Glomerular endothelial cell (primary cell): ENCODE measurements at places on chromosomes 6 and 20.
A peak's percentile ranks its signal among the peaks of the same experiment; 100 is the strongest.

GRCh38 chr20:37366743-37367142 lies 20.8 kb downstream of the SRC start:
- DNase-seq = no peak

DNA sequence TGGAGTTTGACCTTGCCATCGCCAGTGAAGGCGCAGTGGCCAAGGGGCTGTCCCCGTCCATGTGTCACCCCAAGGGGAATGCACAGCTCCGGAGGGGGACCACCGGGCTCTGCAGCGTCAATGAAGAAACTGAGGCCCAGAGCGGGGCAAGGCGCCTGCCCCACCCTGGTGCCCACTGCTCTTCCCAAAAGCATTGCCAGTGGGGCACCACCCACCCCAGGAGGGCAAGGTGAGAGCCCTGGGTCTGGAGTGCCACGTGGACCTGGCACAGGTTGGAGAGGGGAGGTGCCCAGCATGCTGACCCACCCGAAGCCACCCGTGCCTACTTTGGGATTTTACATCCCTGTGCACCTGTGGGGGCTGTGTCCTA lies 8.3 kb downstream of the NTSR1 start:
- DNase-seq = no peak

GRCh38 chr20:25309395-25310267 lies 61.7 kb downstream of the PYGB start:
- no peak for DNase-seq

DNA sequence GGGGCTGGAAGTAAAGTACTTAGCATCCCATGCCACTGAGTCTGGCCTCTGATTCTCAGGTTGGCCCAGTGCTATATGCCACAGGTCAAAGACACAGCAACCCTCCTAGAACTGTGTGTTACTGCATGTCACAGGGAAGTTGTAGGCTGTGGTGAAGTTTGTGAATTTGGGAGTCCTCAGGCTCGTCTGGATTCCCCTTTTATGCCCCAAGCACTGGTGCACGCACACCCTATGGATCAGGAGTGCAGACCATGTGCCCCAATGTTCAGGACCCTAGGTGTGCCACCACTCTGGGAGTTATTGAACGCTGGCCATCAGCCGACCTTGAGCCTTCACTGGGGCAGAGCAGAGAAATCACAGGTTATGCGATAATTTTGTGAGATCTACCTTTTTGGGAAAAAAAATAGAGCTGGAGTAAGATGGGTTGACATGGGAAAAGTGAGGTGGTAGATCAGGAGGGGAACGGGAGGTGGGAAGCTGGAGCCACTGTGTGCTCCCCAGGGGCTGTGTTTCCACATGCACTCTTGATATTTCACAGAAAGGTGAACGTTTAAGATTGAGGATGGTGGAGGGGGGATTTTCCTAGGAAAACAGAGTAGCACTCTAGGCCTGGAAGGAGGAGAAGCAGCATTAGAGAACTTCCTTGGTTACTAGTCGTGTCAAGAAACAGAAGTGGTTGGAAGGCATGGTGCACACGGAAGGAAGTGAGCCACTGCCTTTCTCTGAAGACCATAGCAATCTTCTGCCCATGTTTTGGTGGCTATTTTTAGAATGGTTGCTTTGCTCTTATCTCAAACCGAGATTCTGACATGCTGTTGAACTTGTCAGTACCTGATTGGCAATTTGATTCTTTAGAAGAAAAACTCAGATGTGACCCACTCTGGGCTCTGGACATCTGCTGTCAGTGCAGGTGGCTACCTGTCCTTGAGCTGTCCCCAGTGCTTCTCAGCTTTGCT lies 44.1 kb downstream of the DUSP22 start:
- no peak for DNase-seq

GRCh38 chr20:35828434-35828833 lies 56.6 kb downstream of the PHF20 start:
- DNase-seq = no peak

DNA sequence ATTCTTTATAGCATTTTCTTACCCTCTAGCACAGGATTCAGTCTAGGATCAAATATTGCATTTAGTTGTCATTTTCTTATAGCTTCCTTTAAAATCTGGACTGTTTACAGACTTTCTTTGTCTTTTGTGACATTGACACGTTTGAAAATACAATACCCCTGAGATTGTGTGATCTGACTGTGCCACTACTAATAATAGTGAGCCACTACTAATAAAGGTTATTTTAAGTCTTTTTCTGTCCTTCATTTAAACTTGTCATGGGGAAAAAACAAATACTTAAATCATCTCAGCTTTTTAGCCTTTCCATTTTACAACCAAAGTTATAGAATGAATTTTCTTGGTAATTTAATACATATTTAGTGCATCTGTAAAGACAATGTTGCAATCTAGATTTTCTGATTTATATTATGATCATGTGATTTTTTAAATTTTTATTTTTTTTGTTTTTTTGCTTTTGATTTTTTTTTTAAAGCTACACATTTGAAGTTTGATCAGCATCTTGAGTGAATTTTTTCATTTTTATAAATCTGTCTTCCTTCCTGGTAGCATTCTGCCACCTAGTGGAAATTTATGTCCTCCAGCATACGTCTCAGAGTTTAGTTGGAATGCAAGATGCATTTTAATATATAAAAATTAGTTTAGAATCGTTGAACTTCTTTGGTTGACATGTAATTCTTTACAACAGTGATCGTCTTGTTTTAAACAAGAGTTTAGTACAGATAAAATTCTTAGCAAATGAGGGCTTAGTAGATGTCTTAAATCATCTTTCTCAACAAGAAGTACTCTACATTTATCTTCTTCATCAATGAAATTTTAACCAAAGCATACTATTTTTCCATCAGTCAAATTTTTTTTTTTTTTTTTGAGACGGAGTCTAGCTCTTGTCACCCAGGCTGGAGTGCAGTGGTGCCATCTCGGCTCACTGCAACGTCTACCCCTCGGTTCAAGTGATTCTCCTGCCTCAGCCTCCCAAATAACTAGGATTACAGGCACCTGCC lies 119.4 kb downstream of the NCOA3 start:
- DNase-seq = peak; percentile 52

DNA sequence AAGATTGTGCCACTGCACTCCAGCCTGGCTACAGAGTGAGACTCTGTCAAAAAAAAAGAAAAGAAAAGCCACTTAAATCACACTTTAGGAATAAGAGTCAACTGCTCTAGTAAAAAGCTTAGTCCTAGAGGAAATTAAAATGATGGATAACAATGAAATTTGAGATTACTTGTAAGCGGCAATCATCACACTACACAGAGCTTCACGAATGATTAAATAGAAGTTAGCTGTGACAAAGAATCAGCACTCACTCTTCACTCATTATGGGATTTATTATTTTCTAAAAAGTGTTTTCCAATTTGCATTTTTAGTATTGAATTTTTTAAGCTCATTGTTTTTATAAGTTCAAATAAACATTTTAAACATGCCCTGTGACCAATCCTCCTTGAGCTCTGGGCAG lies 718.0 kb downstream of the UTRN start:
- no peak for DNase-seq

- DNase-seq = no peak
Observed at GRCh38 chr6:47836046-47836445, 54.2 kb downstream of the OPN5 start.

DNA sequence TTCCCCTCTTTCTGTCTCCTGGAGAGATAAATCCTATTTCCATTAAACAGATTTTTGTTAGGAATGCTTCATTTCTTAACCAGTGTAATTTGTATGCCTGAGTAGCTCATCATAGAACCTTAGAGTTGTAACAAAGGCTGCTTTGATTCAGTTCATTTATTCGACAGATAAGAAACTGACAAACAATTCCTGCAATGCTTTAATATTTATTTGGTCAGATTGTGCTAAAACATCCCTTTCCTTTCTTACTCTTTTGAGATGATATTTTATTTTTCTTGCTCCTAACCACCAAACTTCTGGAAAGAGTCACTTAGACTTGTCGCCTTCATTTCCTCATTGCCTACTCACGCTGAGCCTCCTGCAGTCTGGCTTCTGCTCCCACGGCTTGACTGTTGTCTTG lies 89.0 kb upstream of the SUPT3H start:
- no peak for DNase-seq

DNA sequence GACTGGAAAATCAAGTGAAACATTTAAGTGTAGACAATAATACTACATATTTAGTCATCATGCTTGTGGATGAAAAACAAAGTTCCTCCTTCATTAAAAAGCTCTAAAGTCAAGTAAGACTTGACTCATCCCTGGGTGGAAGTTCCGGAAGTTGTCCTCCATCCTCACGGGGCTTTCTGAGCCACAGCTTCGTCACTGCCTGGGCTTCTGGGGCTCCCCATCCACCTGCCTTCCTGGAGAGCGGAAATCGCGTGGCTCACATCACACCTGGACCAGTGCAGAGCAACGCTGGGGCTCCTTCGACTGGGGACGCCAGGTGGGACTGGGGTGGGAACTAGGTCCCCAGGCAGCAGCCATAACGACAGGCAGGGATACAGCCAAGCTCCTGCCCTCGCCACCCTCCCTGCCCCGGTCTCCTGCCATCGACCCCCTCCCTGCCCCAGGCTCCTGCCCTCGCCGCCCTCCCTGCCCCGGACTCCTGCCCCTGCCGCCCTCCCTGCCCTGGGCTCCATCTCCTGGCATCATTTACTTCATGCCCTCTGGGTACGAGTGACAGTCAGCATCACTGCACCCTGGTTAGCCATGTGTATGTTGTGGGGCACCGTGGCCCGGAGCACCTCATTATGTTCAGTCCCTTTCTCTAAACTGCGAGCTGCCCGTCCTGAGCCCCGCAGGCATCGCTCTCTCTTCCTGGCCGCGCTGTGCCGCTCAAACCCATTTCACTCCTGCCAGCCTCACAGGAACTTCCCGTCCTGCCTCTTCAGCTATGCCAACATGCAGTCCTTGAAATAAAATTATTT lies 12.9 kb downstream of the THBS2 start:
- DNase-seq = no peak

GRCh38 chr6:99364026-99364425 lies 14.6 kb upstream of the FAXC start:
- no peak for DNase-seq

DNA sequence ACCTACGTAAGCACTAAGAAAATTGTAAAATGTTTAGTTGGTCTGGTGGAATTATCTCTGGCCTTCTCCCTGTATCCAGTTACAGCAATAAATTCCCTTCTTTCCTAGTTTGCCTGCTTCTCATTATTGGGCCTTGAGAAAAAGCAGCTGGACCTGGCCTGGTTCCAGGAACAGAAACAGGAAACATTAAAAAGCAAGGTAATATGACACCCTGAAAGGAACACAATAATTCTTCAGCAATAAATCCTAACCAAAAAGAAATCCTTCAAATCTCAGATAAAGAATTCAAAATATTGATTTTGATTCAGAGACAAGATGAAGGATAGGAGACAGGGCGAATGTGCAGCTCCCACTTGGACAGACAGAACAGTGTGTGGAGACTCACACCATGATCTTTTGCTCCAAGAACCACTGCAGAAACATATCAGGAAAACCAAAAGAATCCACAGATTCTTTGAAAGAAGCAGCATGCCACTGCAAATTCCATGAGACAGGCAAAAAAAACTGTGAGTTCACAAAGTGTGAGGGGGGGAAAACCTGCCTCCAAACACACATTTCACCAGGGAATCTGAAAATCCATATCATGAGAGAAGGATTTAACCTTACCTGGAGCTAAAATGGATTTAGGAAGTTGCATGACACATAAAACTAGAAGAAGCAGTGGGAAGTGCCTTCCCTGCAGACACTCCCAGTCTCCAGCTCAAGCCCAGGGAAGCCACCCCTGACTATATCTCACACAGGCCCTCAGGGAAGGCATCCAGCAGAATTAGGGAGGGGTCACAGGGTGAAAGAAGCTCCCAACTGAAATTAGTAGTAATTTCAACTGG lies 28.9 kb downstream of the TREM1 start:
- peak; percentile 5 for DNase-seq

GRCh38 chr6:80940976-80941375 lies 811.5 kb downstream of the TENT5A start:
- no peak for DNase-seq

GRCh38 chr20:31494131-31494530 lies 19.0 kb downstream of the REM1 start:
- no peak for DNase-seq

DNA sequence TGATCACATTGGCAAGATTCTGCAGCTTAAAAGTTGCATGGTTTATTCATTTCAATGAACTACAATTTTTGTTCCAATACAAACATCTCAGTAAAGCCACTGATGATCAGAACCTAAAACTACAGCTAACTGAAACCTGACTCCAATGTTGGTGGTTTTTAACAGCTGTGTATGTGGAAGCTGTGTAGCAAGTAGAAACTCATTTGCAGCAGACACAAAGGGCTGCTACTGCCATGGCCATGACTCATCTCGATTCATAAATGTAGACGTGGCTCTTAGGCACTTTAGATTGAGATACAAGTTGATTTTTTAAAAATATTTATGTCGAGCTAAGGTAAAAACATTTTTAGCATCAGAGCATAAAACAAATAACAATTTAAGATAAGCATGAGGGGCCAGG lies 19.5 kb upstream of the MAP3K4 start:
- no peak for DNase-seq

- DNase-seq = no peak
Observed at GRCh38 chr6:20747991-20748390, 213.7 kb downstream of the CDKAL1 start.

DNA sequence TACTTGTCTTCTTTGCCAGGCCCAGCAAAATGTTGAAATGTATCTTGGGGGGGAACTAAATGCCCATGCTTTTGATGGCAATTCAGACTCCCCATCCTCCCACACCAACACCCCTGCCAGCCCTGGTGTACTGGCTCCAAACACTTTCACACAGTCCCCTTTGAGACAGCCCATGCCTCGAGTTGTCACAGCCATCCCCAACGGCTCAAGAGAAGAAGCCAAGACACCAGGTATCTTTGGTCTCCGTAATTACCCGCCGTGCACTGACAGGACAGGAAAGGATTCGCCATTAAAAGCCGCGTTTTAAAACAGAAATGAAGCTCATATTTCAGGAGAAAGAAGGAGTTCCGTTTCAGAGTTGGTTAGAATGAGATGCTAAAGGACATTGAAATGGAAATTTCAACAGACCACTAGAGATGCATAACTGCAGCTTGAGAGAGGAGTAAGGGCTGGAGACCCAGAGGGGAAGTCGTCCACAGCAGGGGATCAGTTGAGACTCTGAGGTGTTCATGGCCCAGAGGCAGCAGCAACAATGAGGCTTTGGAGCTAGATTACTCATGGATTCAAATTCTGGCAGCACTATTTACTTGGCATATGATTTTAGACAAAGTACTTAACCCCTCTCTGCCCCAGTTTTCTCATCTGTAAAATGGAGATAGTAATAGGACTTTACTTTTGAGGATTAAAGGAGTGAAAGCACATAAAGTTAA lies 63.5 kb upstream of the ADGRF1 start:
- no peak for DNase-seq

- no peak for DNase-seq
Observed at GRCh38 chr6:138086573-138087196, 20.5 kb downstream of the PERP start.
